IPS DF 19.7 (cell line): ENCODE measurements at places on chromosomes 5 and 9.

GRCh38 chr9:111467778-111468367 is 16.3 kb downstream of the ECPAS start:
- DNase-seq = no peak

DNA sequence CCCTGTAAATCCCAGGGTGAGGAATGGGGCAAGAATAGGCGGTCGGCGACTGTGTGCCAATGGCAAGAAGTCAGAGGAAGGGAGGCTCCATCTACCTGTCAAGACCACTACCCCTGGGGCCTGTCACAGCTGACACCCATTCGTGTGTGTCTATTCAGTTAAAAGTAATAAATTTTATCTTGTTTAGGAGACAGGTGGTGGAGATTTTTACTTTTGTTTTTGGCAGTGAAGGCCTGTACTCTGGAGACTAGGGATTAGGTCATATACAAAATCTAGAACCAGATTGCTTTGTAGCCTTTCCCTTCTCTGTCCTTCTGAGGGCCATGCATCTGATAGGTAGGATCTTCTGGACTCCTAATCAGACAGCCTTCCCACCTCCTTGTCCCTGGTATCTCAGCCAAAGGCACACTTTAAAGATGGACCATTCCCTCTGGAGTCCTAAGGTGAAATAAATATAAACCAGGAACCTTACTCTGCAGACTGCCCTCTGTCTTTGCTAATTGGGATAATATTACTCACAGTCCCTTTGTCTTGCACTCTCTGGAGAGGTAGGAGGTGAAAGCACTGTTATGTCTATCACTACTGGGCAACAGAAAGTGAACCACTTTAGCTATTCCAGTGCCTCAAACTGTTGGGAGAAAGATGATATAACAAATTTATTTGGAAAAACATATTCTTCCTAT is 213.2 kb upstream of the ACTBL2 start:
- no peak for DNase-seq

DNA sequence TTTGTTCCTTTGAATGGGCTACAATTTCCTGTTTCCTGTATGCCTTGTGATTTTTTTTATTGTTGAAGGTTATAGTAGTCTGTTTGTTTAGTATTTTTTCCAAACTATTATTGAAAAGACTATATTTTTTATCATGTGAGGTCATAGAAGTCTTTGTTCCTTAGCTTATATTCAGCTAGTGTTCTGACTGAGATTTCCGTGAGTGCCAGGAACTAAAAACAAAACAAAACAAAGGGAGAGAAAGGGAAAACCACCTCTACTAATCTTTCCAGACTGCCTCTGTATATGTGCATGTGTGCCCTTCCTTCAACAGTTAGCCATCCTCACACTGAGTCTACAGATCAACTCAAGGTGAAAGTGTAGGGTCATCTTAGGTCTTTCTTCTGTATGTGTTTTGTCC is 79.0 kb downstream of the OSTF1 start:
- DNase-seq = no peak

- no peak for DNase-seq
Observed at GRCh38 chr9:115121181-115121580, 3.2 kb upstream of the TNC start.

GRCh38 chr9:136587145-136587943 is 41.5 kb upstream of the NOTCH1 start:
- DNase-seq = peak; percentile 73

DNA sequence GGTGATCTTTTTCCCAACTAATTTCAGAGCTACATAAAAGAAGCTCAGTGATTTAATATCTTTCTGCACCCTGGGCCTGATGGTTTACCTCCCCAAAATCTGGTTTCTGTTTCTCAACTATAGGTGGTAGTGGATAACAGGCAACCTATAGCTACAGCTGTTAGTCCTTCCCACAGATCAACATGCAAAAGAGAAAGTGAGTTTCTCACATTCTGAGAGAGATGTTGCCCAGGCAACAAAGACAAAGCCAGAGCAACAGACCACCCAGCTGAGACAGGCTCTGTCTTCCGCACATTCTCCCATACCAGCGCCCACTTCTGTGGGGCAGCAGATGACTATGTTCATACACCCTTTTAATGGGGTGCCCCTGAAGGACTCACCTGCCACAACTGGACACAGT is 40.7 kb upstream of the PPP2R2B start:
- peak; percentile 38 for DNase-seq

DNA sequence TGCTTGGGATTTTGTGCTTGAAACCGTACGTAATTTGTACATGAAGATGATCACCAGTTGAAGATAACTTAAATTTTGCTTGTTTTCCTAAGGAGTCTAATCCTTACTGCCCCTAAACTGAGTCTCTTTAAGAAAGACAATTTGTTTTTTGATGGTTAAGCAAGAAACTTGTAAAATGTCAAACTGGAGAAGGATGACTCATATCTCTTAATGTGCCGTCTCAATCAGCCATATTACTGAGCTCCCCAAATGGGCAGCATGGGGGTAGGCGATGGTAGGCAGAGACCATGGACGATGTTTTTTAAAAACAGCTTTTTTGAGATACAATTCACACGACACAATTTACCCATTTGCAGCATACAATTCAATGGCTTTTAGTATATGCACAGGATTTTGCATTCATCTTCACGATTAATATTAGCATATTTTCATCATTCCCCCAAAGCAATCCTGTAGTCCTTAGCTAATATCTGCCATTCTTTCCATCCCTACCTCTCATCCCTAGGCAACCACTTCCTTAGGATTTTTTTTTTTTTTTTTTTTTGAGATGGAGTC is 14.3 kb downstream of the ARHGAP26 start:
- no peak for DNase-seq

- DNase-seq = no peak
Observed at GRCh38 chr9:136354592-136355085, 8.9 kb downstream of the DNLZ start.

DNA sequence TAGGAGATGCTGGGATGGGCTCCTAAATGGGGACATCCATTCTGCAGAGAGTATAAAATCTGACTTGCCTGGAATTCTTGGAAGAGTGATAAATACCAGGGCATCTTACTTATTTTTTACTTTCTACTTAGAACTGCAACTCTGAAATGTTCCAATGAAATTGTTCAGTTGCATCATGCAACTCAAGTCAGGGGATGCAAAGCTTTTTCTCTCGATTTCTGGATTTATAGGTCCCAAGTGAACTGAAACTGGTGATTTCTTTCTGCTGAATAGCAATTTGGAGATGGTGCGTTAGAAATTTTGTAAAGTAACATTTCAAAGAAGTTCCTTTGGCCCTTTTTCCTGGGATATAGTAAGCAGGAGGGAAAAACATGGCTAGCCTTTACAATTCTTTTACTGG is 238.4 kb upstream of the CD180 start:
- no peak for DNase-seq

GRCh38 chr5:80508844-80509243 is 20.9 kb downstream of the FAM151B start:
- no peak for DNase-seq

DNA sequence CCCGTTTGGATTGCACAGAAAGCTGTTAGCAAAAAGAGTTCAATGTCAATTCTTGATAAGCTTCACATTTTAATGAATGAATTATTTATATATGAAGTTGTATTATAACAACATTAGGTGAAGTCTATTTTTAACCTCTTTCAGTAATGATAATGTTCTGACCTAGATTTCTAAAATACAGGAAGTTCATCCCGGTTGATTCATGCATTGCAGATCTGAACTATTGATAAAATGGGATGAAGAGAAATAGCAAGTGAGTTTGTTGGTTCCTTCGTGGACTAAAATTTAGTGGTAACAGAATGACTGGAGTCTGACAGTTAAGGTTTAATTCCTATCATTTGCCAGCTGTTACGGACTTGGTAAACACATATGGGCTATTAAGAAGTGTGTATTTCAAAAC is 180.5 kb downstream of the PCSK1 start:
- DNase-seq = no peak

- no peak for DNase-seq
Observed at GRCh38 chr9:88923653-88924288, 67.5 kb upstream of the S1PR3 start.

DNA sequence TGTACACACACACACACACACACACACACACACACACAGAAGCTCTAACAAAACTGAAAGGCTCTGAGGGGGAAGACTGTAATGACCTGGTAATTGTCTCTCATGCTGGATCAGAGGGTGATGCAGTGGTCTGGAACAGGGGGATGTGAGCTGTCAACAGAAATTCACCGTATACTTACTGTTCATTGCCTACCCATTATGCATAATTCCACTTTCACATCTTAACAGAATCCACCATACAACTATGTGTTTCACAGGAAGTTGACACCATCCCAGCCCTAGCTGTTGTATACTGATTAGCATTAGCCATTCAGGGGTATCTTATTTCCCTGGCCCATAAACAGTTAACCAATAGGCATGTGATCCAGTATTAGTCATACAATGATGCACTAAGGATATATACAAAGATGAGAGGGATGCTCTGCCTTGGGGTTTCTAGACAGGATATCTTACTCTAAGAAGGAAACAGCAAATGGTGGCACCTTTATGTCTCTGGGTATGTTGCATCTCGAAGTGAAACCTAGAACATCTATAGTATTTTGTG is 396.5 kb upstream of the BRINP1 start:
- DNase-seq = no peak

- no peak for DNase-seq
Observed at GRCh38 chr5:125558466-125558865, 812.0 kb upstream of the ZNF608 start.

DNA sequence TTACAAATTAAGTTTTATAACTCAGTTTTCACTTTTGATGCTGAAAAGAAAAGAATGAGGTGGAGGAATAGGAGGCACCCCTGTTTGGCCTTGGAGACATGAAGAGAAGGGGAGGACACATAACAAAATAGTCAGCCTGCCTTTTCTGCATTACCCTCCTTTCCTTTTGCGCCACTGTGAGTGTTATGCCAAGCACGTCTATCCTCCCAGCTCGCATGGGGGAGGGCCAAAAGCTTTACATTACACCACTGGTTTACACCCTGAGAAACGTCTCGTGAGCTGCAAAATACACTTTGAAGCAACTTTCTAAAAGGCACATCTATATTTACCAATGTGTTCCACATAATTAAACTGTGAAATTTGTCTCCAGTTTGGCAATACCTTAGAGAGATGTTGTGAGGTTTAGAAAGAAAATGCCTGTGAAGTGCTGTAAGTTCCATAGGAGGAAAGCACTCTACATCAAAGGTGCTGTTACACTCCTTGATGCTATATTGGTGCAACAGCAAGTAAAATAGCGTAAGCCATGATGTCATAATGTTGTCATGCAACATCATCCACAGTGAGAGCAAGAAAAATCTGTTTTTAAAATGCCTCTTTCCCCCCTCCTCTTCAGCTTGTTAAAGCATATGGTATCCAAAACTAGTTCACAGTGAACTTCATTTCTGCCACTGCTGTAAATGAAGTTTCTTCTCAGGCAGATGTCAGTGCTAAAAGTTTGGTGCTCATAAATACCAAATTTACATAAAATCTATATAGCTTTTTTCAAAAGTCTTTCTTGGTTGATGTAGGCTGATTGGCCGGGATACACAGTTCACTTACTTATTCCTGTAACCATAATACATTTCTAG is 50.3 kb downstream of the CETN3 start:
- DNase-seq = no peak

GRCh38 chr5:39200081-39200480 is 19.3 kb downstream of the FYB1 start:
- DNase-seq = no peak

- no peak for DNase-seq
Observed at GRCh38 chr5:17241635-17242034, 24.2 kb downstream of the BASP1 start.

- no peak for DNase-seq
Observed at GRCh38 chr5:171707442-171707792, 78.2 kb upstream of the SMIM23 start.

- no peak for DNase-seq
Observed at GRCh38 chr5:143436871-143437270, 33.4 kb upstream of the NR3C1 start.

DNA sequence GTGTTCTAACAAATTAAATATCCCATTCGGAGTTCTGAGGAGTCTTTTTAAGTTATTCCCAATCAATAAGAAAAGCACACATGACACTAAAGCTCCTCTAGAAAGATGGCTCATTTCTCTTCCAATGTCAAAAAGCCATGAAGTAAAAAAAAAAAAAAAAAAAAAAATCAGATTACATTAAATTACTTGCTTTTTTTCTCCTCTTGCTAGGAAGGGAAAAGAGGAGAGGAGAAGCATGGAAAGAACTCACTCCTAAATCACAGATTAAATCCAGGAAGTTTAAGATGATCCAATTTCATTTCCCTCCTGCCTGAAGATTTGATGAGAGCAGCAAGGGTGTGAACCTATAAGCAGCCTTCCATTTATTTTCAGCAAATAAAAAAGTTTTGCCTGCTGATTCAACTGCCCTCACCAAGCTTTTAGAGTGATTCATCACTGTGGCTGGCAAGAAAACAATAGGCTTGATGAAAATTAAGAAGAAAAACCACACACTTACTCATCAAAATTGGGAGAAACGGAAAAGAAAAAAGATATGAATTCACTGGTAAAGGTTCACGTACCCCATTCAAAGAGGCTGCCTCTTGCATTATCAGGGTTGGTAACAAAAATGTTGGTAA is 19.7 kb downstream of the MYO10 start:
- no peak for DNase-seq

DNA sequence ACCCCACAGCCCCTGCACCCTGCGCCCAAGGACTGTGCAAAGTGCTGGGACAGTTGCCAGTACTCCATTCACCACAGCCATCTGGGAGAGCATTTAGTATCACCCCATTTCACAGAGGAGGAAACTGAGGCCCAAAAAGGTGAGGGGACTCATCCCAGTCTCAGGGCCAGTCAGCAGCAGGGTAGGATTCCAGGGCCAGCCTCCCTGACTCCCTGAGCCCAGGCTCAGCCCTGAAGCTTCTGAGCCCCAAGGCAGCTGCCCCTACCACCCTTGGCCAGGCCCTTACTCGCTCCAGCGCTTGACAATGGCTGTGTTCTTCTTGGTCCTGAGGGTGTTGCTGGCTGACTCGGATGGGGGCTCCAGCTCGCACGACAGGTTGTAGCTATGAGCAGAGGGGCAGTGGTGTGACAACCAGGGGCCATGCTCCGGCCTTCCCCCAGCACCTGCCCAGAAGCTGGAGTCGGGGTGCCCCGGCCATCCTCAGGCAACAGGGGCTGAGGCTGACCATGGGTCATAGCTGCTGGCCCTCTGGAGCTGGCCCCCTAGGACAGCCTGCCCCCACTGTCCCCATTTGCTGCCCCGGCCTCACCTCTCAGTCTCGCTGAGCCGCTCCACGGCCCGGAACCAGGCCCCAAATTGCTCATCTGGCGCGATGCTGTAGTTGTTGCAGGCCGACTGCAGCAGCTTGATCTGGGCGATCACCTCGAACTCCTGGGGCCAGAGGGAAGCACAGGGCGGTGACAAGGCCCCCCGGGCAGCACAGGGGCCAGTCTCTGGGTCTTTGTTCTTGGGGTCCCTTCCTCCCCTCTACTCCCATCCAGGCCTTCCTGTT is 18.6 kb downstream of the RALGDS start:
- DNase-seq = no peak

- no peak for DNase-seq
Observed at GRCh38 chr5:125190232-125191087, 444.0 kb upstream of the ZNF608 start.

DNA sequence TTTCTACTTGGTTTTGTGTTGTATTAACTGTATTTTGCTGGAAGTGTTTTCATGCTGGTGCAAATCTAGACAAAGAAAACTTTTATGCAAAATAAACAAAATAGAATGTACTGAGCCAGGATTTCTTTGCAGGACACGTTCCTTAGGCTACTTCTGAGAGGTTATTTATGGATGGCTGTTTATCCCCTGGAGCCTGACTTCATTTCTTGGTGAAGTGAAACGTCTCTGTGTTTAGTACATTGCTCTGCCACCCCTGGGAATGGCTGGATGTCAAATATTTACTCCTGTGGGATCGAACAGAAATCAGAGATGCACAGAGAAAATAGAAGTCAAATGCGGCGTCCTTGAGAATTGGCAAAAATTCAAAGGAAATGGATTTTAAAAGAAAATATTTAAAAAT is 327.1 kb upstream of the MPDZ start:
- DNase-seq = no peak
